ENCODE measurements at places on chromosomes 2 and 18.

- no peak for DNase-seq
Measured at GRCh38 chr2:40201425-40201824, 250.5 kb downstream of the SLC8A1 start.

GRCh38 chr2:199364153-199364552, 93.6 kb downstream of the SATB2 start:
- DNase-seq = no peak

- DNase-seq = no peak
Measured at GRCh38 chr18:78238404-78239089, 741.1 kb upstream of the SALL3 start.

GRCh38 chr2:38697116-38697840, 31.4 kb downstream of the GALM start:
- DNase-seq = no peak

- no peak for DNase-seq
Measured at GRCh38 chr18:49071778-49072177, 121.0 kb upstream of the SMAD7 start.

DNA sequence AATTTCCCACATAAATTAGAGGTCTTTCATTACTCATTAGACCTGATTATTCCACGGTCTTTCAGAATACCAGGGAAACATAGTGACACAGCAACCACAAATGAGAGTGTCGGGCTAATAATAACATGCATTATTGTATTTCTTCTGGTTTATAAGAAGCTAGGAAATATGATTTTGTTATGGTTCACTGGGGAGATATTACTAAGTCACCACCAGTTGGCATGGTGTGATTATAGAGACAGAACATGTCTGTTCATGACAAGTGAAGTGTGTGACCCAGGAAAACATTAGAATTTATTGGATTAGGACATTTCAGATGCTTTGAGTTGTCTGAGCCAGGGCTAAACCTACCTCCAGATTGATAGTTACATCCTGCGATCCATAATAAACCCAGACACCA, 494.4 kb downstream of the FBXO15 start:
- no peak for DNase-seq

DNA sequence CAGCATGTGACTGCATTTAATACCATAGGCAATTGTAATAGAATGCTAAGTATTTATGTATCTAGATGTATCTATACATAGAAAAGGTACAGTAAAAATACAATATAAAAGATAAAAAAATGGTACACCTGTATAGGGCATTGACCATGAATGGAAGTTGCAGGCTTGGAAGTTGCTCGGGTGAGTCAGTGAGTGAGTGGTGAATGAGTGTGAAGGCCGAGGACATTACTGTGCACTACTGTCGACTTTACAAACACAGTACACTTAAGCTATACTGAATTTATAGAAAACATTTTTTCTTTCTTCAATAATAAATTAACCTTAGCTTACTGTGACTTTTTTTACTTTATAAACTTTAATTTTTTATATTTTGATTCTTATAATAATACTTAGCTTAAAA, 8.9 kb downstream of the DIS3L2 start:
- no peak for DNase-seq

GRCh38 chr2:136766073-136766404, 694 bp downstream of the THSD7B start:
- no peak for DNase-seq

DNA sequence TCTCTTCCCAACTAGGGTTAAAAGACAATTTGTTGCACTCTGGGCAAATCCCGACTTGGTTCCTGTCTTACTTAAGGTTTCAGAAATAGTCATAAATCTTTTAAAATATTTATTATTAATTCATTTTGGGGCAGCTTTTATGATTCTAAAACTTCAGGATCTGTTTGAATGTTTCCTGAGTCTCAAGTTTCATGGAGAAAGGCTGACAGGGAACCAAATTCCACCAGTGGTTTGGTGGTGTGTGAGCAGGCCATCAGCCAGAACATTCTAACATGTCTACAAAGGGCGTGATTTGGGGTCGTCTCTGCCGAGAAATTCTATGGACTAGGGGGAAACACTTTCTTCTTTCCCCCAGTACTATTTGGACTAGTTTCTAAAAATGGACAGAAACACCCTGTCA, 366.4 kb downstream of the ZNF521 start:
- no peak for DNase-seq

DNA sequence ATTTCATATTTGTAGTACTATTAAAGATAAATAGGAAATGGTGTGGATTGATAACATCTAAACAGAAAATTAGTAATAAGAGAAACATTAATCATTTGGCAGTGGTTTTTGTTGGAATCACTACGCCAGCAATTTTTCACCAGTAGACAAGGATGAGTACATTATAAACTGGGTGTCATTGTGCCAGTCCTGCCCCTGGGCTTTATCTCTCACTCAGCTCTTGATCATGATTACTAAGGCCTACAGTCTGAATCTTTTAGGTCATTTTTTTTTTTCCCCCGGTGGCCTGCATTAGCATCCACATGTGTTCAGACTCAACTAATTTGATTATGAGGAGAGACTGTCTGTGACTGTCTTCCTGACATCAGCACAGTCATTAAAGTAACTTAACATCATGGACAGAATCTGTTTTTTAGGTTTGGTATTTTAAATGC, 16.2 kb downstream of the GULP1 start:
- no peak for DNase-seq

GRCh38 chr2:1766425-1766824, 22.1 kb upstream of the PXDN start:
- DNase-seq = no peak

DNA sequence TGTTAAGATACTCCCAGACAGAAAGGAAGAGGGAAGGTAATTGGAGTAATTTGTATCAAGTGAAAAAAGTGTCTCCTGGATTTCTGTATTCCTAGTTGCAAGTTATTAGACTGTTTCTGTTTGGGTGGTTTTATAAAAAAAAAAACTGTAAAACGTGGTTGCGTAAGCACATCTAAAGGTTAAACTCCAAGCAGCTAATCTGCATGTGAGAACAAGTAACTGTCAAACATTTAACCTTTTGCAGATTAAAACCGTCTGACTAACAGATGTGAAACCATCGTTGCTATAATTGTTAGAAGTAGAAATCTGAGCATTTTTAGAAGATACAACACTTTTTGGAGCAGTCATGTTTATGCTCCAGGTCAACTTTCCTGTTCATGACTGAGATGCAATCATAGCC, 72.3 kb downstream of the AFF3 start:
- DNase-seq = no peak

GRCh38 chr18:72119082-72119481, 425.1 kb downstream of the CBLN2 start:
- no peak for DNase-seq

DNA sequence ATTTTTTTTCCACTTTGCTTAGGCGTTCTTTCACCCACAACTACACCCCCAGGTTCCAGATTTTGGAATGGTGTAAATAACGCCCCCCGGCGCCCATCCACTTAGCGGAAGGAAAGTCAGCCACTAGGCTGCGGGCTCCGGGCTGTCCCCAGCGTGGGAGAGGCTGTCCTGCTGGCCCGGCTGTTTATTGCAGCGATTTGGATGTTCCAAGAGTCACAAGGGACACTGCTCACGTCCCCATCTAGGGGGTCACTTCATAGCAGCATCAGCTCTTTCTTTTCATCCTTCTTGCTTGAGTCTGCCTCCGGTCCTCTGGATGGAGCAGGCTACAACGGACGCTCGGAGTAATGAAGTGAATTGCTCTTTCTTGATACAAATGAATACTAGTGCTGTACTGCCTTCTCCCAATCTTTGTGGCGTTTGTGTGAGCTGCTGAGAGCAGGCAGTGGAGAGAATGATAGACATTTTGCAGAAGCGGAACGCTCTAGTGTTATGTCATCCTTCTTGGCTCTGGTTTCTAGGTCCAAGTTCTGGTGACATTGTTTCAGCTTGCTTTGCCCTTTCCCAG, 50.7 kb upstream of the PAIP2B start:
- no peak for DNase-seq

GRCh38 chr2:150985741-150986140, 275.9 kb downstream of the RBM43 start:
- DNase-seq = no peak

DNA sequence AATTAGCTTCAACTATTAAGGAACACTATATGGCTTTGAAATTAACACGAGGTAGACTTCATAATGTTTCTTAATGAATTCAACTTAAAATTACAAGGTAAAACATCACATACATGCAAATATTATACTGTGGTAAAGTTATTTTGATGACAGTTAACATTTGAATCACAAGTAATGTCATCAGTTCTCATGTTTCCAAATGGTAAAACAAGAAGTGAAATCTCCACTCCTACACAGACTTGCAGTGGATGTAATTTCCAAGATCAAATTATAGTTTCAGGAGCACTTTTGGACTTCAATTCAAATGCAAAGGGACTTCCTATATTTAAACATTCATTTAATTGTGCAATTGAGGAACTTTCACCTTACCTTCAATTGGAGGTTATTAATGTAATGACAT, 39.1 kb downstream of the C18orf54 start:
- DNase-seq = no peak

GRCh38 chr2:182618672-182619079, 97.4 kb upstream of the DNAJC10 start:
- DNase-seq = no peak

GRCh38 chr2:183881978-183882377, 716.4 kb upstream of the ZNF804A start:
- DNase-seq = no peak

DNA sequence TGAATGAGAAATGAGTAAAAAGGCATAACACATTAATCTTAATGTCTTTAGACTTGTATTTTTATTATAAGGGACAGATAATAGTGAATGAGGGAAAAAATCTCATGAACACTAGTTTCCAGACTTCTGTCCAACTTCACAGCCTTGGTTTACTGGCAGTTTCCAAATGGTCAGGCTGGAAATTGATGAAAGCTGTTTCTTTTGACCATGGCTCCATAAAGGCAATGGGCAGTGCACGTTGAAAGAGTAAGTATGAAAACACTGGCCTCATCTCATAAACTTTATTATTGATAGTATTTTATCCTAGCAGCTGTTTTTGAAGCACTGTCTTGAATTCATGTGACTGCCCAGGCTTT, 23.1 kb downstream of the BCL2L11 start:
- no peak for DNase-seq

DNA sequence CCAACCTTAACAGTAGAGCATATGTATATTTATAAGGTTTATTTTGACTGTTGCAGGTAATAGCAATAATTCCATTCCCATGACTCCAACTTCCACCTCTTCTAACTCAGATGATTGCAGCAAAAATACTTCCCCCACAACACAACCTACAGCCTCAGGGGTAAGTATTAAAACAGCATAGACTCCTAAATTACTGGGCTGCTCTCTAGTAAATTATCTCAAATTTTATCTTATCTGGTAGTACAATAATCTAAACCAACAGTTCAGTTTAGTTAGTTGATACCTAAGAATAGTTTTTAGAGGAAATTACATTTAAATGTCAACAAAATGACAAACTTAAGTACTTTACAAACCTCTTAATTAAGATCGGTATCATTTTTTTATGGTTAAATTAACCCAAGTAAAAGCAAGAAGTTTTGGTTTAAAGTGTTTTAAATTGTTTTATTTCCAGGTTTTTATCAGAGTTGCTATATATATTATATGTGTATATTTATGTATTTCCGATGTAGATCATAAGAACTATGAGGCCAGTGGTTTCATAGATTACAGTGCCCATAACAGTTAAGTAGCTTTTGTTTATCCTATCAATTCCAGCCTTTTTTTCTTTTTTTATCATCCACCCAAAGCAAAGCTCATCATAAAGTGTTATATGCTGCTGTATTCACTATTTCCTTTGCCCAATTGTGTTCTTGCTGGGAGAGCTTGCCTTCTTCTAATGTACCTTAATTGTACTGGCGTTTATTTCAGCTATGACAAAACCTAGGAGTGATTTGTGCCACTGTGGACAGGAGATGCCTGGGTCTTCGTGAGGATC, 13.7 kb downstream of the GATA6 start:
- no peak for DNase-seq

DNA sequence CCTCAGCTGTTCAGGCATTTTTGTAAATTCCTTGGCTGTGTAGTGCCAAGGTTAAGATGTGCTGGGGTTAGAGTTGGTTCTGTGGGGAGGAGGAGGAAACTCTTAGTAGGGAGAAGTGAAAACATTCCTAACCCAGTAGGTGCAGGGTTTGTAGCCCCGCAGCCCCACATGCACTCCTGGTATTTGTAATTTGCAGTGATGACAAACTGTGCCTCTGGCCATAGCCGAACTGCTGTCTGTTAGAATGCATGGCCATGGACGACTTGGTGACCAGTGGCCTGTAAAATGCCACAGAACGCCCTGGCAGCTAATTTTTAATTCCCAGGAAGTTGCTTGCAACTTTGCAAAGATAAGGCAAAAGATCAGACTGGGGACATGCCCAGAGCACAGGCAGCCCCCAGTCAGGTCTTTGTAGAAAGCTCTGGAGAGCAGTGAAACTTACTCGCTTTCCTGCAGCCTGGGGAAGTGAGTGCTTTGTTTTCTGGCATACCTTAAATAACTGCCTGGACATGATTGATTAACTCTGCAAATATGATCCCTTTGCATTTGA, 38.4 kb downstream of the LYPD6B start:
- DNase-seq = no peak

DNA sequence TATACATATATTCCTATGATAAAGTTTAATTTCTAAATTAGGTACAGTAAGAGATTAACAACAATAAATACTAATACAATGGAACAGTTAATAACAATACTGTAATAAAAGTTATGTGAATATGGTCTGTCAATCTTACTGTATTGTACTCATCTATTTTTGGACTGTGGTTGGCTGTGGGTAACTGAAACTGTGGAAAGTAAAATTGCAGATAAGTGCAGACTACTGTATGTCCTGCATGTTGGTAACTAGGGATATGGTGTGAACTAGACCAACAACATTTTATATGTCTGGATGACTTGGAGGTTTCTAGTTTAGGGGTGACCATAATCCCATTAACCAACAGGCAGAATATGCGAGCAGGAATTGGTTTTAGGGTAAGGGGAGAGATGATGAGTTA, 23.3 kb downstream of the PHLPP1 start:
- no peak for DNase-seq

DNA sequence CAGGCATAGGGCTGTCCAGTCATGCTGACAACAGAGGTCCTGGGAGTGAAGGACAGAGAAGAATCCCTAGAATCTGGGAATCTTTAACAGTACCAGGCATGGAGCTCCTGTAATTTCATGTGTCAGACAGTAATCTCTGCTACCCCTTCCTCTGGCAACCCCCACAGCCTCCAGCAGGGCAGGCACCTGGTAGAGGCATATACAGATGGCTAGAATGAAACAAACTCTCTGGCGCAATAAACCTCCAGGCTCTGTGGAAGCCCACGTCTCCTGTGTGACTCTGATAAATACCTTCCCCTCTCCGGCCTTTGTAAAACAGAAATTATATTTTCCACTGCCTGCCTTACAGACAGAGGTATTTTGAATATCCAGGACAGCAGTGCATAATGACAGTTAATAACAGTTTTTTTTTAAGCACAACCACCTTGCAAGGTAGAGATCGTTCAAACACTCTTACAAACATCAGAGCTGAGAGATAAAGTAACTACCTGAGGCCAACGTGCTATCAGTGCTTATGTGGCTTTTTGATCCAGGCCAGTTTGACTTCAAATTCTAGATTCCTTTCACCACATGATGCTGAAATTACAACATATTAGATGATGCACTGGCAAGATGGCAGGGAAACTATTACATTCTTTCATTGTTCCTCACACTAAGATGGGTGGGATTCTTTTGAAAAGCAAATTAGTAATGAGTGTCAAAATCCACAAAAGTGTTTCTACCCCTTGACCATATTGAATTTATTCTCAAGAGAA, 47.7 kb upstream of the TMEM247 start:
- DNase-seq = no peak

Measured in astrocyte of the cerebellum (primary cell).